ENCODE measurements at places on chromosomes 3 and 15.
A peak's percentile ranks its signal among the peaks of the same experiment; 100 is the strongest.

GRCh38 chr3:184717399-184717983, 5.6 kb upstream of the MAGEF1 start:
- no peak for DNase-seq

DNA sequence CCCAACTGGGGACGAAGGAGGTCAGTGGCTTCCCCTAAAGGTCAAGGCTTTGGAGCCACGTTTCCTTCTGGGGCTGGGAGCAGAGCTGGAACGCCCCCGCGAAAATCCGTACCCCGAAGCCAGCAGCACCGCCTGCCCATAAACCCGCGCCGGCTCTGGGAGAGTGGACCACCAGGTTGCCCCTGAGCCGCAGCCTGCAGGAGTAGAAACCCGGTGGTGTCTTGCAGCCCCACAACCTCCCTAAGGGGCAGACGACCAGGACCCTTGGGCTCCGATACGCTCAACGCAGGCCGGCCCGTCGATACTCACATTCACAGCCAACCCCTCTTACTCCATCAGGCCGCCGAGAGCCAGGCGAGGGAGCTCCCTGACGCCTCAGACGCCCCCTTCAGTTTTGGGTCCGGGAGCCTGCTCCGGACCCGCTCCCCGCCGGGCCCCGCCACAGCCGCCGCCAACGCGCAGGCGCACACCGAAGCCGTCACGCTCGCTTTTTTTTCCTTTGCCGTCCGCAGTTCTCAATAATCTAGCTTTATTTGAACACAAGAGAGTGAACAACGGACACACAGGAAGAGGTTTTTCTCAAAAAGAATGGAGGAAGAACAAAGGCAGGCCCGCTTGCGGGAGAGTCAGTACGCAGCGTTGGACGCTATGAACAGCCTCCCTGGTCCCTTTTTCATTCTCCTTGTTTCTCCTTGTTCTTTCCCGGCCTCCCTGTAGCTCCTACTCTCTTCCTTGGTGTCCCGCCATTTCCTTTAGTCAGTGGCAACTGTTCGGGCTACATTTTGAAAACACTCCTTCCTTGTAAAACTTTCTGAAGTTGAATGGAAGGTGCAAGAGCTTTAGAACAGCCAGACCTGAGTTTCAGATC, at the start of gene ZNF106:
Gene ZNF106 (minus strand): TSS at position 471 of the 868 bp plus-strand sequence. CDS start 18,852 bp downstream, outside the sequence.
- DNase-seq = peak; percentile 83

DNA sequence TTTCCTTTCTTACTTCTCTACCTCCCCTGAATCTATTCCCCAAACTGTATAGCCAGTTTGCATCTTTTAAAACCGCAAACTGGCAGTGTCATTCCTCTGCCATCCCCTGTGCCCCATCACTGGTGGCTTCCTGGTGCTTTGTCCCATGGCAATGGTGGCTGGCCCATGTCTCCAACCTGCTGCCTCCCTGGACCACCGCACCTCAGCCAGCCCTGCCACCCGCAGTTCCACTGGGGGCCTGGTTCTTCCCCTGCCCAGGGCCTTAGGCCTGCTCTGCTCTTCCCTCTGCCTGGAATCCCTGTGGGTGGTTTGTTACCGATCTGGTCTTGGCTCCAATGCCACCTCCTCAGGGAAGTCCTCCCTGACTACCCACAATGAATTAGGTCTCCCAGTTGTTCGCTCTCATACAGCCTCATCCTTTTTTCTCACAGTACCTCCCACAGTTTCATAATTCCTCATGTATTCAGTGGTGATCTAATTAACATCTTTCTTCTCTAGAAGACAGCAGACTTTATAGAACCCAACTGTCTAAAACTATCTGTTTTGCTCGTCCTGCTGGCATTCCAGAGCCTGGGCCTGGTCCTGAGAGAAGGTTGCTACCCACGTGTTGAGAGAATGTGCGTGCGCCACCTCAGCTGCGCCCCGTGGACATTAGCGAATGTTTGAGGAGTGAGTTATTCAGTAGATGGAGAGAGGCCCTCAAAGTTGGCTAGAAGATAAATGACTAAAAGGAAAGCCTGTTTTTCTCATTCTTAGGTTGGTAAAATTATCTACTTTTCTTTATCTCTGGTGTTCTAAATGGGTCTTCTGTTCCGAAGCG, 130.1 kb downstream of the DNAJB8 start:
- no peak for DNase-seq

- DNase-seq = no peak
These were observed 269.7 kb downstream of the OTOL1 start for GRCh38 chr3:161766331-161766730.

GRCh38 chr3:117688583-117688982, 979.0 kb downstream of the TUSC7 start:
- no peak for DNase-seq

DNA sequence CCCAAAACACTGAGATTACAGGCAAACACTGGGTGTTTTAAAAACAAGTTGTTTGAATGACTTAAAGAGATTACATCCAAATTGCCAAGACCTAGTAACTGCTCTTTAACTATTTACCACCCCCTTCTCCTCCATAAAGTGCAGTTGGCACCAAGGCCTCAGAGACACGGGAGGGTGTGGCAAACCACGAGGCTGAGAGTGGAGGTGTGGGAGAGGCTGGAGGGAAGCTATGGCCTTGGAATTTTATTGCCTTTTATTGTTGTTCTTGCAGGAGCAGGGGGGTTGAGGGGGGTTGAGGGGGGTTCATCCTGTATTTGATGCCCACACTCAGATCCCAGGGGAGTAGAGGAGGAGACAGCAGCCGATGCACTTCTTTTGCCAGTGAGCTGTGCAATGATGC, 75.9 kb upstream of the CTDSPL start:
- no peak for DNase-seq

GRCh38 chr3:124878561-124879336, 8.4 kb downstream of the ITGB5 start:
- no peak for DNase-seq

- no peak for DNase-seq
These were observed 61.8 kb downstream of the SLC12A8 start for GRCh38 chr3:125150525-125151441.

DNA sequence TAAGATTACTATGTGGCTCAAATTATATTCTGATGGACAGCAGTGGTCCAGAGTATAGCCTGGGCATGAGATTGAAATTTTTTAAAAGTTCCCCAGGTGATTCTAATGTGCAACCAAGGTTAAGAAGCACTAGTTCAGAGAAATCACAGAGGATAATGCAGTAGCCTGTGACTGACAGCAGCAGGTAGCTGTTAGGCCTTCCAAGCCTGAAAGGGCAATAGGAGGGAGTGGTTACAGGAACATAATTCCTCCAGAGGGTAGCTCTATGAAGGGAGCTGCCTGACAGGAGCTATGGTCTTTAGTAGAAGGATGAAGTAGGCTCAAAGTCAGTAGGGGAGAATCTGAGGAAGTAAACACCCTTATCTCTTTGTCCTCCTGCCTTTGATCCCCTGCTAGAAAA, 342.9 kb upstream of the PPP2R3A start:
- no peak for DNase-seq

Measured in natural killer cell (primary cell).